ENCODE measurements at places on chromosomes 7 and 10.

- DNase-seq = no peak
Observed at GRCh38 chr7:69871886-69872569, 273.8 kb downstream of the AUTS2 start.

DNA sequence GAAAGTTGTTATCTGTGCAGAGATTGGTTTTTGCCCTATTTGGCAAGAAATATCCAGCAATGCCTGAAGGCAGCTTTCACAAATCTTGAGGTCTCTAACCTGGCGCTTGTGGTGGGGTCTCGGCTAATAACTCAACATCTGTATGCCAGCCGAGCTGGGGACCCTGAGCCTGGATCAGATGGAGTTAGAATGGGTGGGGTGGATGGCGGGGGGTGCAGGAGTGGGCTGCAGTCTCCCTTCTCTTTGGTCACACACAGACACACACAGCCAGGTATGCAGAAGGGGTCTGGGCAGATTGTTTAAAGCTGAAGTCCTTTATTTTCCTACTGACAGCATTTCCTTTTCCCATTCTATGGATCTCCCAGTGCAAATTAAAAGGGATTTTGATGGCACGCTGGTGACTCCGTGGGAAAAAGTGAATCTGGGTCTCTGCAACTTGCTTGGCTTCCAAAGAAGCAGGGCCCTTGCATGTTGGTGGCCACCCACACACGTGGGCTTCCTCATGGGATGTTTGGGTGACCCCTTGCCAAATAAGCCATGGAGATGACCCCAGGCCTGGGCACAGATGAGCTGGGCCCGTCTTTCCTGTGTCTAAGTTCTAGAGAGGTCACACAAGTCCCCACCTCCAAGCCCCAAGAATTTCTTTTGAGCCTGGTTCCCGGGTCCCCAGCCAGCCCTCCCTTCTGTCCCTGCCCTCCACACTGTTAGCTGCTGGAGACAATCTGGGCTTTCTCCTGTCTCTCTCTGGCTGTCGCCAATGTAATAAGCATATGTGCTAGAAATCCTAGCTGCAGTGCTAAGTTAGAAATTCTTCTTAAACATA is 39.9 kb upstream of the EMX2 start:
- no peak for DNase-seq

- no peak for DNase-seq
Observed at GRCh38 chr7:140146574-140146973, 30.2 kb downstream of the KDM7A start.

DNA sequence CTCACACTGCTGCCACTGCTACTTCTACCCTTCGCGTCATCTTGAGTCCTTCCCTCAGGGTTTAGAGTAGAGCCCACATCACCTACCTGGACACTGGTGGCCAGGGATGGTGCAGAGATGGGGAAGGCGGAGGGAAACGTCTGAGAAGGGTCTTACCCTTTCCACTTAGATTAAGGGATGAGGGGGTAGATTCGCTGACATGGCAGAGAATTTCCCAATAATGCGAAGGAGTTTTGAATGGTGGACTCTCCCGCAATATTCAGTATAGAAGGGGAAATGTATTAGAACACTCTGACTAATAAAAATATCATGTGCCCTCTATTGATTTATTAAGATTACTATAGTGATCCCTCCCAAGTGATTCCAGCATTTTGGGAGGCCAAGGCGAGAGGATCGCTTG is 209.5 kb upstream of the KIAA1217 start:
- no peak for DNase-seq

GRCh38 chr7:85469446-85470010 is 282.7 kb upstream of the SEMA3D start:
- peak; percentile 3 for DNase-seq

DNA sequence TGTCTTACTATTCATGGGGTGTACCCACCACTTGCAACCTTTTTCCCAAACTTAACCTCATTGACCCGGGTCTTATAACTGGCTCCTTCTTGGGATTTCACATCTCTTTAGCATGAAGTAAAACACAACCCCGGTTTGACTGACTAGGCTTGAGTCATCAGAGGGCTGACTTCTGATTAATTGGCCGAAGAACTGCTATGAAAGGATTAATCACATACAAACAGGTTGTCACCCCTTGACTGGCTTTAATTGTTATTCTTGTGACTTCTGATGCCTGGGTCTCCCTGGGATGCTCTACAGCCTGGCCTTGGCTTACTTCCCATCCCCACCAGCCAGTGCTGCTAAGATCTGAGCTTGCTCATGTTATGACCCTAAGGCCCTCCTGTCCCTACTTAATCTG is 8.8 kb upstream of the CRPPA start:
- DNase-seq = no peak

- DNase-seq = no peak
Observed at GRCh38 chr7:47591655-47592572, 10.0 kb upstream of the TNS3 start.

GRCh38 chr10:116430288-116430687 is 2.6 kb downstream of the PNLIPRP3 start:
- no peak for DNase-seq

- no peak for DNase-seq
Observed at GRCh38 chr10:11846542-11846941, 23.4 kb downstream of the PROSER2 start.

- DNase-seq = peak; percentile 95
Observed at GRCh38 chr7:460374-461116, 59.1 kb downstream of the PDGFA start.

DNA sequence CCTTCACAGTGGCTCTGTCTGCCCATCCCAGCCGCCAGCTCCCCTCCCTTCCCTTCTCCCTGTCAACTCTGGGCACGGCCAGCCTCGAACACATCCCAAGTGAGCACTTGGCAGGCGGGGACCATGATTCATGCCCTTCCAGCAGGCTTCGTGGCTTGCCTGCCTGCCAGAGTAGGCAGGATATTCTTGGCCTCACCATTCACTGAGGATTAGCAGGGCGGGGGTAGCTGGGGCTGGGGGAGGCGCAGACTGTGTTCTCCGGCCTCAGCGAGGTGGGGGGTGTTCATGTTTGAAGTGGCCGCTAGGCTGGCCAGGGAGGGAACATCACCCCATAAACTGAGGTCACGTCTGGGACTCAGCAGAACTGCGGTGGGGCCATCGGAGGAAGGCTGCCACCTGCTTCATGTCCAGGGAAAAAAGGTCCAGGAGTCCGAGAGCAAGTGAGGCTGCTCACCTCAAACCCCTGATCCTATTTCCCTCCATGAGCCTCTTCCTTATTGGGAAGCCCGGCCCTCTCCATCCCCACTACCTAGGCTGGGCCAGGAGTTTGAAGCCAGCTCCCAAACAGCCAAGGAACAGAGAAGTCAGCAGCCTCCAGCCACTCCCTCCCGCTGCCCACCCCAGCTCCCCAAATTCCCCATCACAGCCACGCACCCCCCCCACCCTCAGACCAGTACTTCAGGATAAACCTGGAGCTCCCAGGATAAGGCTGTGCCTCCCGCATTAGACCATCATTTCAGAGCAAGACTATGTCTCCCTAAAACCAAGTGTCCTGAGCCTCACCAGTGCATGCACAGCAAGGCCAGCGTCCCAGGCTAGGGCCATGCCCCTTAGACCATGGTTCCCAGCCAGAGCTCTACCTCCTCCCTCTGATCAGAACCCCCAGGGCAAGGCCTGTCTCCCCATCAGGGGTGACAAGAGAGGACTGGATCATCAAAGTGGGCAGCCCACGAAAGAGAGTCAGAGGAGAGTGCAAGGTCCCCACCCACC is 42.8 kb upstream of the RABGEF1 start:
- DNase-seq = no peak

- no peak for DNase-seq
Observed at GRCh38 chr10:114095559-114096337, 52.1 kb downstream of the ADRB1 start.

- no peak for DNase-seq
Observed at GRCh38 chr10:77505431-77506334, 131.9 kb downstream of the KCNMA1 start.

DNA sequence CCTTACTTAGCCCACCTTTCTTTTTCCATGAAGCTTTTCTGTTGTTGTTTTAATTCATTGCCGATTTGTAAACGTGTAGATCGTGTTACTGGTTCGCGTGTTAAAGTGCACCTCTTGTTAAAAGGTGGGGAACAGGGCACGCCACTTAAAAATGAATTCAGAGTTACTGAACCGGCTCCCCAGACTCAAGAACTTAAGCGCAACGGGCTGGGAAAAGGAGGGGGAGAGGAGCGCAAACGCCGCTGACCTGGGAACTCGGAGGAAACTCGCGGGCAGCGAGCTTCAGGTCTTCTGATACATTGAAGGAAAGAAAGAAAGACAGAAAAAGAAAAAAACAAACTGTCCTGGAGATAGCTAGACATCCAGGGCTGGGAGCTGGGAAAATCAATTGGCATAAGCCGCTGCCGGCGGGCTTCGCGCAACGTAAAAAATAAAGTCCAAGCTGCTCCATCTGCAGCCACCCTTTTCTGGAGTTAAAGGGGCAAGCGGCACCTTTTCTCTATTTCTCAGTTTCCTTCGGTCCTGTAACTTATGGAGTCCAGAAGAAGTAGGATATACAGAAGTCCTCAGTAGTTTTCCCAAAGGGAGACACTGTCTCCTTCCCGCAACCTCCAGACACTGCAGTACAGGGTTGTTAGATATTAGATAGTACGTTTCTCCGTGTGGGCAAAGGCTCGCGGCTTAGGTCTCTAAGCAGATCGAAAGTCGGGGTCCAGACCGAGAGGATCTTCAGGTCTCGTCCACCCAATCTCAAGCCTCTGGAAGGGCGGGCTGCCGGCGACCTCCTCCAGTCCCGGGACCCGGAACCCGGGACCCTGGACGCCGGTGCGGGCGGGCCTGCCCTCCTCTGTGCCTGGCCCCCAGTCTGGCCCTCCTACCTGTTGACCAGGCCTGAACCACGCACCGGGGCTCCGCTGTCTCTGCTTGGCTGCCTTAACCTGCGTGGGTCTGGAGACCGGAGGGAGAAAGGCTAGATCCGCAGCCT is 1.8 kb upstream of the DLX6 start:
- no peak for DNase-seq

DNA sequence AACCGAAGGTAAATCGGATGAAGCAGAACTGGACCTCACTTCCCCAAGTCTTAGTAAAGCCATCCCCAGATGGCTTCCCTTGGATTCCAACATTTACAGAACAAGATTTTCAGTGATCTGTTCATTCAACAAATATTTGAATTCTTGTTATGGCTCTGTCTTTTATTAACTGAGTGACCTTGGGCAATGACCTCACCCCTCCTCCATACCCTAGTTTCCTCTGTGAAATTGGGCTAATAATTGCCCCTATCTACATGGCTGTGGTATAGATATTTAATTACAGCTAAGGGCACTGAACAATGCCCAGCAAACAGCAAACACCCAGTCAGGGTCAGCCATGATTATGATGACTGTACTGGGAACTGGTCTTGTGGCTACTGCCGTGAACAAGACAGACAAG is 19.1 kb downstream of the TECTB start:
- DNase-seq = no peak

DNA sequence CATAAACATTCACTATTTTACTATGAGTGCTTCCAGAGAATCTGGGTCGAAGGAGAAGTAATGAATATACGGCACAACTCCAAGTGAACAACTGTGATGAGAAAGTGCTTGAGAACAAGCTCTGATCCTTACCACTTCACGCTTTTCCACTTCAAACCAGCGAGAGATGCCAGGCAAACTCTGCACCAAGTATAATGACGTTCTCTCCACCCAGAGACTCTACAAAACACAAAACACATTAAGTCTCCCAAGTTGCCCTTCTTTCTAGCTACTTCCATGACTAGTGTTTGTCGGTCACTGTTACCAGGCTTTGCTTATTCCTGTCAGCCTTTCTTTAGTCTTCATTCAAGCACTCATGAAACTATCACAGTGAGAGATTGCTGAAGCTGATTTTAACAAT is 193.1 kb upstream of the IMMP2L start:
- DNase-seq = no peak

- DNase-seq = no peak
Observed at GRCh38 chr10:131930150-131930549, 29.3 kb downstream of the PPP2R2D start.

GRCh38 chr7:123432601-123433000 is 101.8 kb downstream of the IQUB start:
- no peak for DNase-seq

DNA sequence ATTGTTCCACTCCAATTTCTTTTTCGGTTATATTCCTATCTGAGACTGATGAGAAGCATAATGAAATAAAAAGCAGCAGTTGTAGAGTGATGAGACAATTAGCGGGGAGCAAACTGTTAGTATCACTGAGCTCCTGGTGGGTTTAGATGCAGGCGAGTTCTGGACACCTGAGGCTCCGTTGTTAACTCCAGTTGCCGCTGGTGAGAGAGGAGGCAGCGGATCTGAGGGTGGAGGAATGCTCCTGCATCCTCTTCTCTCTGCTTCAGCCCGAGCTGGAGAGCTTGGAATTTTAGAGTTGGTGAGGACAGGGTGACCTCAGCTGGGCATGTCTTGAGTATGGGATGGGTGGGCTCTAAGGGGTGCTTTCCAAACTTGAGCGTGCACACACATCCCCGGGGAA is 31.4 kb downstream of the LRMDA start:
- no peak for DNase-seq

DNA sequence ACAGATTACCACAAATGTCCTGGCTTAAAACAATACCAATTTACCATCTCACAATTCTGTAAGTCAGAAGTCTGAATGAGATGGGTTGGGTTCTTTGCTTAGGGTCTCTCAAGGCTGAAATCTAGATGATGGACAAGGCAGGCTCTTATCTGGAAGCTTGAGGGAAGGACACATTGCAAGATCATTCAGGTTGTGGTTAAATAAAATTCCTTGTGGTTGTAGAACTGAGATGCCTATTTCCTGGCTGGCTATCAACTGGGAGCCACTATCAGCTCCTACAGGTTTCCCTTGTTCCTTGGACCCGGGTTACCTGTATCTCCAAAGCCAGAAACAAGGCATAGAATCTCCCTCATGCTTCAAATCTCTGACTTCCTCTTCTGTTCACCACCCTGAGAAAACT is 148.4 kb downstream of the MDFIC start:
- no peak for DNase-seq

DNA sequence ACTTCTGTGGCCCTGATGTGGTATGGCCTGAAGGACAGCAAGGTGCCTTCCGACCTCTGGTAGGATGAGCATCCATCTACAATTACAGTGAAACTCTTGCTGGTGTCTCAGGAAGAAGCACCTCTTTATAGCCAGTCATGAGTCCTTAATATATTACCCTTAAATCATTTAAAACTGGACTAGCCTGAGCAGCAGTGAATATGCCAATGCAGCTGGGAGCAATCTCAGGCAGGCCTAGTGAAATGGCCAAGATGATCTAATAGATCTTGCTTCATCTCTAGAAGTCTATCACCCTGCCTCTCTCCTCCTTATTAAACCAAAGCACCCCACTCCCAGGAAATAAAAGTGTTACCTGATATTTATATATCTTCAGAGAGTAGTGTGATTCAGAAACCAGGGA is 66.7 kb upstream of the SORCS3 start:
- DNase-seq = no peak

- no peak for DNase-seq
Observed at GRCh38 chr10:115604627-115605026, 511.5 kb downstream of the ATRNL1 start.

DNA sequence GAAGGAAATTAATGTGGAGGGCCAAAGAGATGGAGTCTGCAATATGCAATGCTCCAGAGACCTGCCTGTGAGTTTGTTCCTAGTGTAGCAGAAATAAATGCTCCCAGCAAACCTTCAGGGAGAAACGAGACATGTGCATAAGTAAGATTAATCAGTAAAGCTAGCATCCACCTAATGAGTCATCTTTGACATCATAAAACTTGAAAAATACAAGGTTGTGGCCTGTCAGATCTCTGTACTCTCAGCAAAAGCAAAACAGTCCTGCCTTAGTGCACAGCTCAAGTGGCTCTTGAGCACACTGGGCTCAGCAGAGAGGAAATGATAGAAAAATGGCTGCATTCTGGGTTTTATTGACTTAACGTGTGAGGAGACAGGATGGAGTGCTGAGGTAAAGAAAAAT is 32.5 kb upstream of the ERCC6 start:
- DNase-seq = no peak

Measured in HuH-7 (cell line).